OCI-M1 (cell line): ENCODE measurements at places on chromosomes 12 and 14.

DNA sequence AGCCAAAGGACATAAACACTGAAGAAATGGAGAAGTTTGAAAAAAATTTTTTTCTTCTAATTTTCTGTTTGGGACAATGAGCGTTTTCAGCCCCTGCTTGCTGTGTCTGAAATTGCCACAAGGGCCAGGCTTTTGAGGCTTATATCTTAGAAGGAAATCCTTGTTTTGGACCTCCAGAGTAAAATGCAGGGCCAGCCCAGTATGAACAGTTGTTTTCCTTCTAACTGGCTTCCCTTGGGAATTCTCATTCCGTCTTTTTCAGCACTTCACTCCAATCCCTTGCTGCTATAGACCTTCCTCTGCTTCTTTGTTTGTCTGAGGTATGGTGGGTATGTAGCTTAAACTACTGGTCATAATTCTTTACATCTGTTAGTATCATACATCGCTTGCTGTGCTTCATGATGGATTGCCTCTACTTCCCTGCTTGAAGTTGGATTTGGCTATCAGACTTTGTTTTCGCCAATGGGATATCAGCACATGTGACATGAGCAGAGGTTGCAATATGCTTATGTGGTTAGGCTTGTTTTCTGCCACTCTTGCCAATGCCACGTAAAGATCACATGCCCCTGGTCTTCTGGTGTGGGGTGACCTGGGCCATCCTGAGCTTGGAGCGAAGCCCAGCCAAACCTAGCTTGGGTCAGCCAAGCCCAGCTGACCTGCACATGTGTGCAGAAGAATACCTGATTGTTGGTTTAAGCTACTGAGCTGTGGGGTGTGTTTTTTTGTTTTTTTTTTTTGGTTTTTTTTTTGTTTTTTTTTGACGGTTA is 64.7 kb downstream of the AVPR1A start:
- DNase-seq = no peak

- no peak for DNase-seq
These were observed 28.2 kb upstream of the MMP17 start for GRCh38 chr12:131799828-131800593.

DNA sequence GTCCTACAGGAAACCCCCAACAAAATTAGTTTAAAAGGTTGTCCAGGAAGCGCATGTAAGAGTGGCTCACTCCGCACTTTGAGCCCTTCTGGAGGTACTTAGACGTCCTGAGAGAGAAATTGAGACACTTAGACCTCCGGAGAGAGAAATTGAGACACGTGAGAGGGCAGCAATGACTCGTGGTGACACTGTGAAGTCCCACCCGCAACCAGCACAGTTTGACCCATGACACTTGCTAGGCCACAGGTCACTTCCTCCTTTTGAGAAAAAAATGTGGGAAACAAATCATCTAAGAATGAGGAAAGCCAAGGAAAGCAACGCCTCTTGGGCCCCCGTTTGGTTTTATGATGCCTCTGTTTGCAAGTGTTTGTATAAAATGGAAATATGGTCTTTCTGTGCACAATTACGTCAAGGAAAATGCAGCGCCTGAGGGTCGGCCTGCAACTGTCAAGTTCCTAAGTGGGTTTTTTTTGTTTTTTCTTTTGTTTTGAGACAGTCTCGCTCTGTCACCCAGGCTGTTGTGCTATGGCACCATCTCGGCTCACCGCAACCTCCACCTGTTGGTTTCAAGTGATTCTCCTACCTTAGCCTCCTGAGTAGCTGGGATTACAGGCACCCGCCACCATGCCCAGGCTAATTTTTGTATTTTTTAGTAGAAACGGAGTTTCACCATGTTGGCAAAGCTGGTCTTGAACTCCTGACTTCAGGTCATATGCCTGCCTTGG is 13.6 kb upstream of the CDCA4 start:
- DNase-seq = no peak

- DNase-seq = peak; percentile 95
These were observed 1.2 kb upstream of the SCAF11 start for GRCh38 chr12:45991284-45992249.

GRCh38 chr14:20179218-20179617 is 11.5 kb upstream of the OR11G2 start:
- DNase-seq = peak; percentile 53

GRCh38 chr14:73443758-73444157 is 14.6 kb downstream of the NUMB start:
- no peak for DNase-seq

DNA sequence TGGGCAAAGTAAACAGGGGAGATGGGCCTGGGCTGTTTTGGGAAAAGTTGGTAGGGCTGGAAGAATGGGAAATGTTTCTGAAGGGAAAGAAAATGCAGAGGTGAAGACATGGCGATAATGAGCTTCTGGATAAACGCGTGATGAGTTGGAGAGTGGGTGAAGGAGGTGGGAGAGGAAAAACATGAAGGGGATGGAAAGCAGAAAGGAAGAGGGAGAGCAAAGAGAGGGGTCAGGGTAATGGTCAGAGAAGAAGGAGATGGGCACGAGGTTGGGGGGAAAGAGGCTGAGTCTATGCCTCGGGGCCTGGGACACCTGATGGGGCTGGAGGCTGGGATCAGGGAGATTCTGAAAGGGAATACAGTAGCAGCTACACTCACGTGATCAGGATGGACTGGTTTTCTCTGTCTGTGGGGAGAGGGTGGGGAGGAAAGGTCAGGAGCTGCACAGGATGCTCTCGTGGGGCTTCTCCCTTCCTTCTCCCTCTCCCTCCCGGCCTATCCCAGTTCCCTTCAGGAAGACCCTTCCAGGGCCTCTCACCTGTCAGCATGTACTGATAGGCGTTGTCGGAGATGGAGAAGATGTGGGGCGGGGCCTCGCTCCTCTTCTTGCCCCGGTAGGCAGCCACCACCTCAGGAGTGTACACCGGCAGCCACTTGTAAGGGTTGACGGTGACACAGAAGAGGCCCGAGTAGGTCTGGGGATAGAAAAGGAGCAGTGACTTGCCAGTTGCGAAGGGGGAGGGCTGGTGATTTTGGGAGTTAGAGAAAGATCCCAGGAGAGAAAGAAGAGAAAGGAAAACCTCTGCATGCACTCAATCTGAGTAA is 3.1 kb downstream of the MYH7 start:
- DNase-seq = no peak

DNA sequence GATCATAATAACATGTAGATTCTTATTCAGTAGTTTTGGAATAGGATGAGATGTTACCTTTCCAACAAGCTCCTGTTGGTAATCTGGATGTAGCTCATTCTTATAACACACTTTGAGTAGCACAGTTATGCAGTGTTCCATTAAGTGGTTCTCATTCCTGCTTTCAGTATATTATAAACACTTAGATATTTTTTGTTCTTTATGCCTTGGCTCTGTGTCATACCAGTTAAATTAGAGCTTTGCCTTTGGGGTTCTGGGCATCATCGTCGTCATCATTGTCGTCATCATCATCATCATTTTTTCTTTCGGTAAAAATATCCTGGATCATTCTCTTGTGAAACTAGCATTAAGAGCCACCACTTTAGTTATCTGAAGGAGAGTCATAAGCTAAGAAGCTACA is 87.5 kb downstream of the FUT8 start:
- no peak for DNase-seq

- DNase-seq = no peak
These were observed 323.0 kb downstream of the VRK1 start for GRCh38 chr14:97120204-97120603.

GRCh38 chr14:72010474-72010873 is 78.2 kb downstream of the RGS6 start:
- DNase-seq = no peak

GRCh38 chr12:124088217-124088907 is 115.3 kb downstream of the ZNF664 start:
- no peak for DNase-seq

DNA sequence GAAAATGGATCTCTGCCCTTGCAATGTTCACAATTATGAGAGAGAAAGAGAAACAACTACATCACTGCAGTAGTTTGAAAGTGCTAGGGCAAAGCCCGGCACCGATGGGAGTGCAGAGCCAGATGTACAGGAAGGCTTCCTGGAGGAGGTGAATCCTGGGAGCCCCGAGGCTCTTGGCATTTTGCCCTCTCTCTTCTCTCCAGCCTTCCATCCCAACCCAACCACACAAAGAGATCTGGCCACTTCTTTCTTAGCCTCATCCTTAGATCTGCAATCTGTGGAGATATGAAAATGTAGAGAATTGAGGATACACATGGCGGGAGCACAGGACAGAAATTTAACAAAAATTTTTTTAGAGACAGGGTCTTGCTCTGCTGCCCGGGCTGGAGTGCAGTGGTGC is 3.3 kb upstream of the PAPLN start:
- no peak for DNase-seq

DNA sequence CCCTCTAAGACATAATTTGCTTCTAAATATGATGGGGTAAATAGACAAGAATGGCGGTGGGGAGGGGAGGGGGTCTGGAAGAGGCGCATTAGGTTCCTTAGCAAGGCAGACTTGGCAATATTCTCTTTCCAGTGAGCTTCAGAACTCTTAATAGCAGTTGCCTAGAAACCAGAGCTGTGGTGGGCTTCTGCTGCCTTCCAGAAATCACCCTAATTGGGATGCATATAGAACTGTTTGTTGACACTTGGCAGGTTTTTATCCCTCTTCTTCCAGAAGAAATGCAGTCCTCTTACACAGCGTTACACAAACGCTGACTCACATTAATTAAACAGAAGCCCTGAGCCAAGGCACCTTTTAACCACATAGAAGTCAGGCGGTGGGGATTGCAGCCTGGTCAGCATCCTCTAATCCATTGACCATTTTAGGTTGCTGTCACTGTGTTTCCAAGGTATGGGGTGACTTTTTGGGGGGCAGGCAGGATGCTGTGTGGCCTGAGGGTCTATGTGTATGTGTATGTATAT is 114.1 kb downstream of the CCDC60 start:
- DNase-seq = no peak

- DNase-seq = peak; percentile 82
These were observed 1.2 kb upstream of the GAPDH start for GRCh38 chr12:6532927-6533652.

GRCh38 chr12:68812553-68813241 is 4.7 kb downstream of the MDM2 start:
- peak; percentile 17 for DNase-seq

GRCh38 chr12:106204312-106204711 is 43.5 kb downstream of the CKAP4 start:
- no peak for DNase-seq

GRCh38 chr12:66900616-66901015 is 221.7 kb upstream of the GRIP1 start:
- no peak for DNase-seq

- peak; percentile 64 for DNase-seq
These were observed at the start of gene ITGB7 for GRCh38 chr12:53207042-53207441. TSS of gene ITGB7 (minus strand) at chr12:53207251. CDS start at chr12:53200443, 6,808 bp downstream.

- no peak for DNase-seq
These were observed 141.9 kb downstream of the ANO6 start for GRCh38 chr12:45357539-45358417.

GRCh38 chr12:111024205-111024801 is 103.9 kb upstream of the MYL2 start:
- peak; percentile 60 for DNase-seq

DNA sequence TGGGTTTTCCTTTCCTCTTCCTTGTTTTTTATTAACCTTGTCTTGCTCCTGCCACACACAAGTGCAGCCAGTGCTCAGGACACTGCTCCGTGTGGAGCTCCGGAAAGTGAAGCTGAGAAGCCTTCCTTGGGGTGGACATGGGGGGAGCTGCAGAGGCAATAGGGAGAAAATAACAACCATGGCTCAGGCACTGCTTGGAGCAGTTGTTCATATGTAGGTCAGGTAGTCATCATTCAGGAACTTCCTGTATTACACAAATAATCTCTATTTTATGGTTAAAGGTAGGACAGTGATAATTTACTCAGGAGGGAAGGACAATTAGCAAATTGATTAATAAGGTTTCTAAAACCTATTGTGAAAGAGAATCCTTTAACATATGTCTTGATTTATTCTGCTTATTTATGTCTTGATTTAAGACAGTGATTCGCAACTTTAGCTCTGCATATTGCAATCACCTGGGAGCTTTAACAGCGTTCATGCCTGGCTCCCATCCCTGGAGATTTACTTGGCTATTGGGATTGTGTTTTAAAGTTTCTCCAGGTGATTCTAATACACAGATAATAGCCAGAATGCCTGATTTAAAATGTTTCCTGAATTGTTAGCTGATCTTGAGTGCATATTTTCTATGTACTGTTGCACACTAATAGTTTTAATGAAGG is 92.1 kb downstream of the ETV6 start:
- no peak for DNase-seq

GRCh38 chr12:62739266-62740015 is 195.5 kb downstream of the PPM1H start:
- DNase-seq = no peak

DNA sequence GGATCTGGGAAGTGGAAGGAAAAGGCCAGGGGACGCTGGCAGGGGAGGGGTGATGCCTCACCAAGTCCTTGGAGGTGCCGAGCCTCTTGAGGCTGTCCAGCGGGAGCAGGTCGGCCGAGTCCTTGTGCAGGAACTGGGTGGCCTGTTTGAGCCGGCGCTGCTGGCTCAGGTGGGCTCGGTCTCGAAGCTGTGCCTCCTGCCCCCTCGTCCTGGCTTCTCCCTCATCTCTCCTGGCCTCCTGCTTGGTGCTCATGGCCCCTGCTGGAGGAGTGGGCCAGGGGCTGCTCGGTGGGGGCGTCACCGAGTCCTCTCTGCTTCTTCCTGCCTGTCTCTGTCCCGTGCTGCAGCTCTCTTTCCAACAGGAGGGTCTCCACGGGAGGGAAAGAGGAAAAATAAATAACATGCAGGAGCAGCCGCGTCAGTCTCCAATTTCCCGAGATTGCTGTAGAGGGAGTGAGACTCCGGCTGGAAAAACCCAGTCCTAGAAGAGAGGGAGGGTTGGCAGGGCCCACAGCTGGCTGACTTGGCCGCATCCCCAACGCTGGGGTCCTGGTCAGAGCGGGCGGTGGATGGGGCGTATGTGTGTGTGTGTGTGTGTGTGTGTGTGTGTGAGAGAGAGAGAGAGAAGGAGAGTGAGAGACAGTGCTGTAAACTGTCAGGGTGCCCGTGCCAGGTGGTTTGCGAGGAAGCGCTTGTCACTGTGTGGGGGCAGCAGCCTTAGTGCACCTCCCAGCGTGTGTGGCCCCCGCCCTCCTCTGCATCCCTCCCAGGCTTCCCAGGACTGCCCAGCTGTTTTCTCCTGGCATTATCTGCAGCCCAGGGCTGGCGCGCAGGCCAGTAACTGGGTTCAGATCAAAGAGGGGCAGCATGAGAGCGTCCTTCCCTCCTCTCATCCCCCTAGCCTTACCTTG is at the start of gene NRIP2:
NRIP2 (minus strand) TSS at position 455 of the 911 bp plus-strand sequence; CDS start at position 403, 52 bp downstream.
- DNase-seq = no peak

DNA sequence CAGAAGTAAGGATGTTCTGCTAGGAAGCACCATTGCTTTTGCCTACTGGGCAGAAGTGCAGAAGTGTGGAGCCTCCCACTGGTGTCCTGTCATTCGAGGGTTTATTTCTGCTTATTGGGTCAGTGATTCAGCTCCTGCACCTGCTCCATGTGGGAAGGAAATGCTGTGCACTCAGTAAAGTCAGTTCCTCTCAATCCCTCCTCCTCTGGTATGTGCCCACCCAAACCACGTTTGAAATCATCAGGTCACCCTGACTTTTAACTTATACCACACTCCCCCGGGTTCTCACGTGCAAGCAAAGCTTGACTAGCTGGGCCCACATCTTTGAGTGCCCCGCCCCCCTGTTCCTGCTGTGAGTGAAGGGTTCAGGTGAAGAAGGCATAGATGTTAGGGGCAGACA is 223.7 kb downstream of the CHST11 start:
- DNase-seq = no peak
